Bronchus fibroblast of lung (primary cell): ENCODE measurements at places on chromosomes 5 and 9. TPM values are rescaled to one million over a fixed set of nuclear protein-coding genes. Genes with fewer than 3 reads are reported as not detected.

STC2 gene
- 78.9 and 86.2 TPM in 2 replicates for total RNA-seq

NDUFAF2 gene
- 19.3 and 24.0 TPM in 2 replicates for total RNA-seq

GPR21 gene
- not detected in 2 replicates for total RNA-seq

SPATA9 gene
- total RNA-seq = 0.15 and 0.84 TPM in 2 replicates

C5orf34 gene
- 7.6 and 7.7 TPM in 2 replicates for total RNA-seq

TPM2 gene
- total RNA-seq = 521 and 660 TPM in 2 replicates

NMUR2 gene
- not detected in 2 replicates for total RNA-seq

OLFML2A gene
- total RNA-seq = 2.8 and 4.9 TPM in 2 replicates

OTULINL gene
- total RNA-seq = 1.0 TPM in 2 replicates

C5orf47 gene
- not detected in 2 replicates for total RNA-seq

ACSL6 gene
- under 0.01 TPM in 1 of 2 replicates, not detected in the other for total RNA-seq

PCDHB11 gene
- total RNA-seq = under 0.01 TPM in 2 replicates

SCAI gene
- 2.7 and 2.8 TPM in 2 replicates for total RNA-seq

RNF145 gene
- total RNA-seq = 29.1 and 29.3 TPM in 2 replicates

IZUMO3 gene
- not detected in 2 replicates for total RNA-seq

AFAP1L1 gene
- 11.8 and 12.2 TPM in 2 replicates for total RNA-seq

WDR38 gene
- not detected in 2 replicates for total RNA-seq

OMD gene
- not detected in 2 replicates for total RNA-seq

ARL14EPL gene
- 0.17 TPM in 1 of 2 replicates, not detected in the other for total RNA-seq

NRARP gene
- total RNA-seq = 0.45 and 1.7 TPM in 2 replicates

F2RL2 gene
- 8.3 and 9.1 TPM in 2 replicates for total RNA-seq

FOXD4L3 gene
- not detected in 2 replicates for total RNA-seq

ACTBL2 gene
- 0.15 and 0.34 TPM in 2 replicates for total RNA-seq

SPDL1 gene
- 28.2 and 43.0 TPM in 2 replicates for total RNA-seq
